ENCODE measurements at places on chromosomes 1 and 21. TPM values are rescaled to one million over a fixed set of nuclear protein-coding genes. Genes with fewer than 3 reads are reported as not detected.

GRCh38 chr1:245516284-245516759, 361.5 kb downstream of the KIF26B start:
- no peak for DNase-seq

FAM177B gene
- not detected for total RNA-seq

DNA sequence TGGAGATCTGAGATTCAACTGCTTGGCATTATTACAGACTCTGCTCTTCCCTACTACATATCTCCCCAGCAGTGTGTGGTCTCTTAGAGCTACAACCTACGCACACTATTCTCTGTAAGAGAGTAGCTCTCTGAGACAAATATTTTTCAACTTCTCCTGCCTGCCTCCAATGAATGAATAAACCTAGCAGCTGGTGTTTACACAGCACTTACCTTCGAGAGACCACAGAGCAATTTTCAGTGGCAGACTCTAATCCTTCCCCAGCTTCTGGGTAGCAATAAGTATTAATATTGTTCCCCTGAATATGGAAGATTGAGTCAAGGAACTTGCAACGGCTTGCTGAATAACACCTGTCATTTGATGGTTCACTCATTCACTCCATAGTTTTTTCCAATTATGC, 350.9 kb upstream of the SPAG17 start:
- DNase-seq = no peak

GRCh38 chr1:921011-921837, 2.5 kb upstream of the SAMD11 start:
- DNase-seq = peak; percentile 78

TRIM62 gene
- total RNA-seq = 8.0 TPM

UBASH3A gene
- total RNA-seq = 0.75 TPM

FLAD1 gene
- total RNA-seq = 14.5 TPM

GRCh38 chr21:45853703-45854342, 127.7 kb upstream of the COL6A1 start:
- peak; percentile 40 for DNase-seq

DNA sequence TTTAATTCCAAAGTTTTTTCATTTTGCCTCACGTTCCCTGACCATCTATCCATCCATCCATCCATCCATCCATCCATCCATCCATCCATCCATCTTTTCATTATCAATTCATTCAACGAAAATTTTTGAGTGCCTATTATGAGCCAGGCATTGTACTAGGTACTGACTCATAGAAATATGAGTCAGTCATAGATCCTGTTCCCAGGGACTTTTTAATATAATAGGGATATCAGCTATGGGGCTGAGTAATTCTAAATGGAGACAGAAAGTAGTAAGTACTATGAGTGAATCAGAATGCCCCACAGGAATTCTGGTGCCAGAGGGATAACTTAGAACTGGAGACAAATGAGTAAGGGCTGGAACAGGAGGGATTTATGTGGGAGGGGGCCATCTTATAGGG, 49.8 kb upstream of the GNG12 start:
- DNase-seq = no peak

TMEM81 gene
- 4.1 TPM for total RNA-seq

DNA sequence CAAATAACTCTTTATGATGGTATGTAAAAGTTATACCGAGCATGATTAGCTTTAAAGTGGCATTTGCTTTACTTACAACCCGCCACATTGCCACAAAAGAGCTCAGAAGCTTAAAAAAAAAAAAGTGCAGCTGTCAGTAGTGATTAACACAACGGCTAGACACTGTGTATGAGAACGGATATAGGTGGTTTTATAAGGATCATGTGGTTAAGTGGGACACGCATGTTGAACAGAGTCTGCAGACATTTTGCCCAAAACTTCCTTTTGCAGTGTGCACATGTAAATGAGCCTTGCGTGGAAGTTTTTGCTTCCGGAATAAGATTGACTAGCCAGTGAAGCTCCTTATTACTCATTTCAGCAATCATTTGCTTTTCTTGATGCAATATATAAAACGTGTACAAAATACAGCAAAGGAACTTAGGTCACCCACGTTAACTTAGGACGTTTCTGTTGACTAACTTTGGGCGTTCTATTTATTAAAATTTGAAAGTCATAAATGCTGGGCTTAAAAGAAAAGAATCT, 58.7 kb upstream of the RGS1 start:
- no peak for DNase-seq

GRCh38 chr1:54375712-54376429, 30.3 kb downstream of the SSBP3 start:
- no peak for DNase-seq

PIGC gene
- total RNA-seq = 22.9 TPM

DNA sequence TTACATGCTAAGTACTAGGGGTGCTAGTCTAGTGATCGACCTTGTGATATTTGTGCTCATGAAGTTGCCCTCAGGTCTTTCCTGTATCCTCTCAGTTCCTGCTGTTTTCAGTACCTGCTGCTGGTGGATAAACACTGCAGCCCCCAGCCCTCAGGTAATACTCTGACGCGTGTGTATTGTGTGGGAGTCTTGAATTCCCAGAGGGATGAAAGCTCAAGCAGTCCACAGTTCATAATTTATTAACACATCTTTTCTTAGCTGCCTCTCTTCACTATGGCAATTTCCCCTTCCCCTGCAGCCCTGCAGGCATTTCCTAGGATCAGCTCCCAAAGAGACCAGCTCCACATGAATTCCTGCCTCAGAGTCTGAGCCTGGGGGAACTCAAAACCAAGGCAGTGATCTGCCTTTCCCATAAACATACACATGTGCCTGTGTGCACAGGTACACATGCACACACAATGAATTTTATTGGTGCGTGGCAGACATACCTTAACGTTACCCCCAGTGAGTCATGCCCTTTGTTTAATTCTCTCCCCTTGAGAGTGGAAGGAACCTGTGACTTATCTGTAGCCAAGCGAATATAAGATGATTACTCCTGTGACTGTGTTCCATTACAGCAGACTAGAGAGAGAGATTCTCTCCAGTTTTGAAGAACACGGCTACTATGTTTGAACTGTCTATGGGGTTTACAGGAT, 14.1 kb upstream of the HMGCS2 start:
- DNase-seq = no peak

DNA sequence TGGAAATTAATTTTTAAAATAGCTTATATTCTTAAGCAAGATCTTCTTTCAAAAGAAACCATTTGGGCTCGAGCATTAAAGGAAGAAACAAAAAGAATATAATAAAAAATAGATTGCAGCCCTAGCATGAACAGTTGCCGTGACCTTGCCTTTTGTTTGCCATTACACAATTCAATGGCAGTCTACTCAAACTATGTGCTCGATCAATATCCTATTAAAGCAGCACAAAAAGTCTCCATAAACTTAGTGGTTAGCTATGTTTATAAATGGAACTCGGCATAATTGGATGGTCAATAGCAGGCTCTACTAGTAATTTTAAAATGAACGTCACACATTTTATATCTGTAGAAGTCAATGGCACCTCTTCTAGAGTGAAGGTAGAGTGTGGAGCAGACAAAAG, 256.5 kb downstream of the NFIA start:
- DNase-seq = no peak

- DNase-seq = no peak
Measured at GRCh38 chr1:42873670-42874069, 27.3 kb downstream of the ZNF691 start.

MTARC1 gene
- total RNA-seq = 9.9 TPM

DNA sequence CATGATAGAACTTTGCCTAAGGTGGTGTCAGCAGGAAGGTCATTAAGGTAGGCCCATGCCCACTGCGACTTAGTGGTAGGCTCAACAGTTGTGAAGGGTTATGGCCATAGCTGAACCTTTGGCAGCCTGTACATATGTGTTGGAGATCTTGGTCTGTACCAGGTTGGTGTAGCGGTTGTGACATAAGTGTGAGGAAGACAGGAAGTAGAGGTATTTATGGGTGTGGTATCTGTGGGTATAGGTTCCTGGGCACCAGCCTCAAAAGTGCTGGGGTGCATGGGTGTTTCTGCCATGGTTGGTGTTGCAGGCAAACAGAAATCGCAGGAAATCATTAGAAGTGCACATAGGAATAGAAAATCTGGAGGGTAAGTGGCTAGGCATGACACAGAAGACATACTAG, 18.6 kb upstream of the LRIF1 start:
- DNase-seq = no peak

S100A2 gene
- total RNA-seq = 1.8 TPM

- DNase-seq = peak; percentile 49
Measured at GRCh38 chr1:223844787-223845036, 1.0 kb downstream of the TP53BP2 start.

DNA sequence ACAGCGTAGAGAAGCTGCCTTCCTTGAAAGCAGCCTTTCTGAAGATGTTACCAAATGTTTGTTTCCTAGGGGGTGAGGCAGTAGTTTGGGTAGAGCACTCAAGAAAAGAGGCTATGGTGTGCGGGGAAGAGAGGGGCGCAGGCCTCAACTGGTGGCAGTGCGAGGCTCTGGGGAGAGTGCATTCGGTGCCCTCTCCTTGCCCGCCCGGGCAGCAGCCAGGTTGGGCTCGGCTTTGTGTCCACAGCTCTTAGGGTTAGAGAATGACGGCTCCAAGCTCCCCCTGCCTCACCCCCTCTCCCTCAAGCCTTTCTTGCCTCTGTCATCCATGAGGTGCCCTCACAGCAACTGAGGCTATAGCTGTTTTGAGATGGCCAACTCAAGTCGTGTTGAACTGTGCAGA, 899 bp upstream of the SLFNL1 start:
- DNase-seq = no peak

GRCh38 chr1:6476483-6476882, 10.5 kb upstream of the TNFRSF25 start:
- DNase-seq = no peak

CHODL gene
- 2.3 TPM for total RNA-seq

TAS1R1 gene
- not detected for total RNA-seq

GRCh38 chr1:14367451-14367850, 231.0 kb upstream of the KAZN start:
- DNase-seq = no peak

PLA2G2C gene
- total RNA-seq = 0.81 TPM

GRCh38 chr1:228697207-228698016, 37.9 kb upstream of the RHOU start:
- peak; percentile 80 for DNase-seq

- no peak for DNase-seq
Measured at GRCh38 chr1:247552231-247552630, 3.3 kb downstream of the GCSAML start.

NR1I3 gene
- total RNA-seq = not detected

- no peak for DNase-seq
Measured at GRCh38 chr1:231982871-231983587, 356.4 kb downstream of the DISC1 start.

DNA sequence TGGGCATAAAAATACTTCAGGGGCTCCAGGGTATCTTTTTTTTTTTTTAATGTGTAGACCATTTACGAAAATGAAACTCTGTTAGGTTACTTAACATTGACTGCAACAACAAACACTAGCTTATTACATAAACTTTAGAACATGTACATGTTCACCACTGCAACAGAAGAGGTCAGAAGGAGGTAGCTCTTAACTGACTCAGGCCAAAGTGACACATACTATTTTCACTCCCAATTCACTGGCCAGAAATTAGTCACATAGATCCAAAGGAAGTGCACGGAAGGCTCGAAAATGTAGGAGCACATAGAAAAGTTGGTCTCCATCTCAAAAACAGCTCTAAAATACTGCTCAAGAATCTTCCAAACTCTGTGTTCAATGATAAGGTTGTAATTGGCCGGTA, 107.2 kb downstream of the AKT3 start:
- DNase-seq = no peak

KLHDC9 gene
- 0.78 TPM for total RNA-seq

DNA sequence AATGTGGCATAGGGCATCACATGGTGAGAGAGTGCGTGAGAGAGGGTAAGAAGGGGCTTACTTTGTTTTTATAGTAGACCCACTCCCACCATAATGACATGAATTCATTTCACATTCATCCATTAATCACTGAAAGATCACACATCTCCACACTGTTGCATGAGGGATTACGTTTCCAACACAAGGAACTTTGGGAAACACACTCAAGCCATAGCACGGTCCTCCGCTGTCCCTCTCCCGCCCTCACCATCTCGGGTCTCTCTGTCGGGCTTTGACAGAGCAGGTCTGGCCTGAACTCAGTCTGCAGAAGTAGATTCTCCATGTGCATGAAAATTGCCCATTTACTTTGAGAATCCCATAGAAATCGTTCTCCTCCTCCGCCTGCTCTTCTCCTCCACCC, 312.2 kb downstream of the MATN1 start:
- no peak for DNase-seq

C1QTNF12 gene
- total RNA-seq = 4.3 TPM

GJA9 gene
- not detected for total RNA-seq

GPR25 gene
- total RNA-seq = not detected

- no peak for DNase-seq
Measured at GRCh38 chr1:158716335-158716734, 4.2 kb downstream of the OR6K3 start.

BMP8B gene
- 0.81 TPM for total RNA-seq

DNA sequence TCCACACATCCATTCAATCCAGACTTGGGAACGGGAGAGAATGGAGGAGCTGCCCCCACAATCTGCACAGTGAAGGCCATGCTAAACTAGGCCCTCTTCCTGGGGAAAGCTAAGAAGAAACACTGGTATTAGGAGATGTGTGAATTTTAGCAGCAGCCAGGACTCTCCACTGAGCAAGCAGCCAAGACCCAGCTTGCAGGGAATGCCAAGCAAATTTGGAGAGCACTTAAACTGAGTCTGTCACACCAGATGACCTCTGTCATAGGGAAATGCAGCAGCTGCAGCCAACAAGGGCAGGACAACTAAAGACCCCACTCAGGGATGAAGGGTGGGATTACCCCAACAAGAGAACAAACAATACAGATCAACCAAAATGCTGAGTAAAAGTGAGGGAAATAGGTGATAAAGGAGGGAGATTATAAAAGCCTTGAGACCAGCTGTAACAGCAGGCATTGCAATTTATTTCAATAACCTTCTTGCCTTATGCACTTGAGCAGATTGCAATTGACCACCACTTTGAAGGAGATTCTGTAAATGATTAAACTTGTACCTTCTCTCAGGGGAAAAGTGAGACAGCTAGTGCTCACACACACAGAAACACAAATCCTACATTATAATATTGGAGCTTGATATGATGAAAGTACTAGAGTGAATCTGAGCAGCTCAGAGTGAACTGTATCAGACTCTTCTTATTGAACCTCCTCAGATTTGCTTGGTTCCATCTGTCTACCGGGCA, 2.5 kb upstream of the CLCA1 start:
- DNase-seq = no peak

GBP7 gene
- total RNA-seq = 0.21 TPM

DNA sequence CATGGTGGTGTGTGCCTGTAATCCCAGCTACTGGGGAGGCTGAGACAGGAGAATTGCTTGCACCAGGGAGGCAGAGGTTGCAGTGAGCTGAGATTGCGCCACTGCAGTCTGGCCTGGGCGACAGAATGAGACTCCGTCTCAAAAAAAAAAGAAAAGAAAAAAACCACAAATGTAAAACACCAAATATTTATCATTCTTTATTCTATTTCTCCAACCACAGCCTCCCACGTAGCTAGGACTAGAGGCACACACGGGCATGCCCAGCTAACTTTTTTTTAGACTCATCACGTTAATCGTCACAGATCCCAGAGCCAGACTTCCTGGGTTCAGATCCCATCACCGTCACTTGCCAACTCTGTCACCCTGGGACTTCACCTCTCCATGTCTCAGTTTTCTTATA, 13.5 kb downstream of the DNAJC16 start:
- no peak for DNase-seq
